Activated naive CD4-positive, alpha-beta T cell treated with anti-CD3 and anti-CD28 coated beads, Interleukin-2, amount 50 U/mL, for 16 hours (primary cell): ENCODE measurements at places on chromosomes 6 and 20.

- no peak for DNase-seq
Observed at GRCh38 chr6:113489952-113490746, 367.0 kb upstream of the MARCKS start.

DNA sequence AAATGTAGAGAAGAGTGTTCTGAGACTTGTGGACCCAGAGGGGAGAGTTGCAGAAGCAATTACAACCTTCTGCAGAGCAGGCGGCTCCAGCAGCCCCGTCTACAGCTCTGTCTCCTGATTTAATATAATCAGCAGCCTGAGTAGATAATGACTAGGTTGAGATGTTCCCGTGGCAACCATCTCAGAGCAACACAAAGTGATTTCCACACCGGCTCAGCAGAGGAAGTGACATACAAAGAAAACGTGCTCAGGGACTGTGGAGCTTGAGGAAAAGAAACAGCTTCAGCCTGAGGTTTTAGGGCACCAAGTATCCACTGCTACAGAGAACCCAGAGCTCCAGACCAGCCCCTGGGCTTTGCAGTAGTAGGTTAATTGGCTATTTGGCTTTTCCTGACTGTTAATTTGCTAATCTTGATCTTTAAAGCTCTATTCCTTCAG is 136.4 kb downstream of the MTFR2 start:
- DNase-seq, result no peak

DNA sequence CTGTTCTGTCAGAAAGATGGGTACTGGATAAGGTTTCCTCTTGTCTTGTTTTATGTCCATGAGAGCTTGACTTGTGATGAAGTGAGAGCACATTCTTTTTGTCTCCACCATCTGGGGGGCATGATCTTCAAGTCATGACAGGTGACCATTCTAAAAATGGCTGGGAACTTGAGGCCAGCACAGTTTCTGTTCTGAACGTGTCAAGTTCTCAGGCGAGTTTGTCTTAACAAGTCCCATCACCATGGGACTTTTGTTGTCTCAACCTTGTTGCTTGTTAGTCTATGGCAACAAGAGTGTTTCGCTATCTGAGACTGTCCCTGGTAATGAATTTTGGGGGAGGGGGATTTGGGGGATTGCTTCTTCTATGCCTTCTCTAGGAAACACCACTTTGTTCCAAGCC is 25.6 kb upstream of the ENPP4 start:
- DNase-seq, result no peak

DNA sequence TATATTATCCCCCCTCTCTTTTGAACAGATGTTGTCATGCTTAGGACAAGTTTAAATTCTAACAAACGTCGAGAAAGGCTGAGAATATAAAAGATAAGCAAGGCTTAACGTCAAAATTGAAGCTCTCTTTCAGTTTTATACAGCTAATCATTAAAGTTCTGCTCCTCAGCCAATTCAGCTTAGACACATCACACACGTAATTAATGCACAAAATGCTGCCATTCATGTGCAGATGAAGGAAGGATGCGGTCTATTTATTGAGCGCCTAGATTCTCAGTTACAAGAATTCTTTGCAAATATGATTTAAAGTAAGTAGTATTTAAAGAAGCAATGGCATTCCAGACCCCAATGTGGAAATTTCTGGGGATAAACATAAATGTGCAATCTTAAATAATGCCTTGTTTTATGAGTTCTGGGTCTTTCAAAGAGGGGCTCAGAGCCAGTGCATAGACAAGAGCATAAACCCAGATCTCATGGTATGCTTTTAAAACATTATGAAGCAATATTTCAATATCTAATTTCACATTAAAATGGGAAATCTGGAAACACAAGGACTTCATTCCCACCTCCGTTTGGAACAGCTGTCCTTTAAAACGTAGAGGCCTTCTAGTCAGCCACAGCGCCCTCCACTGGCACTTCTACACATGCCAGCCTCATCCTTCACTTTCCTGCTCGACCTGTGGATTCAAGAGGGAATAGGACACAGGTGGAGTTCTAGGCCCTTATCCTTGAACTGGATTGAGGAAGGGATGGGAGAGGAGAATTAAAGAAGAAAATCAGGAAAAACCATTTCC is 85.8 kb downstream of the LYRM4 start:
- DNase-seq, result no peak

GRCh38 chr6:38776515-38776914 is 61.4 kb downstream of the DNAH8 start:
- no peak for DNase-seq

DNA sequence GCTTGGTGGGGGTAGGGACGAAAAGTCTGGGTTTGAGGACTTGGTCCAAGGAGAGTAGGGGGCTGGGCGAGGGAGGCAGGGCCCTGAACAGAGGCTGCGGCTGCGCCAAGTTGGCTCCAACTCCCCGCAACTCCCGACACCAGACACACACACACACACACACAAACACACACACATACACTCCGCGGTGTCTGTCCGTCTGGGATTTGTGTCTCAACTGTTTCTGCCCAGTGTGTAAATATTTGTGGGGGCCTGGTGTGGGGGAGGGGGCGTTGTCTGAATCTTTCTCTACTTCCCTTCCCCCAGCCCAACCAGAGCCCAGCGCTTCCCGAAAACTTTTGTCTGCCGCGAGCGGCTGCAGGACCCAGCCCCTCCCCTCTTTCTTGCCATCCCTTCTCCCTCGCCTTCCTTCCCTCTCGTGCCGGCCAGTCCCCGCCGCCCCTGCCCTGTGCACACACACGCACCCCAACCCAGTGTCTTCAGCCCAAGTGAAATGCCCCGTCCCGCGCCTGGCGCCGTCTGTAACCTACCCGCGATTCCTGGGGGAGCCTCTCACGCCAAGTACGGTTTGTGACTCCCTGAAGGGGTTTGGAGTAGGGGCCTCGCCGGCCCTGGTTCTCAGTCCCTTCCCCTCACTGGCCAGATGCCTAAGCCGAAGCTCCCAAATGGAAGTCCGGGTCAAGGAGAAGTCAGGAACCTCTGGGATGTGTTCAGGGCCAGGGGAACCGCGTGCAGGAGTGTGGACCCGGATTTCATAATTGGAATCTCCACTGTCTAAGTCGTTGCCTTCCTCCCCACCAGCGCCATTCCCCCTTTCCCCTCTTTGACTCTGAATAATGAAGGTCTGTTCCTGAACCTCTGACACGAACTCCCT is 904 bp downstream of the MDFI start:
- no peak for DNase-seq

DNA sequence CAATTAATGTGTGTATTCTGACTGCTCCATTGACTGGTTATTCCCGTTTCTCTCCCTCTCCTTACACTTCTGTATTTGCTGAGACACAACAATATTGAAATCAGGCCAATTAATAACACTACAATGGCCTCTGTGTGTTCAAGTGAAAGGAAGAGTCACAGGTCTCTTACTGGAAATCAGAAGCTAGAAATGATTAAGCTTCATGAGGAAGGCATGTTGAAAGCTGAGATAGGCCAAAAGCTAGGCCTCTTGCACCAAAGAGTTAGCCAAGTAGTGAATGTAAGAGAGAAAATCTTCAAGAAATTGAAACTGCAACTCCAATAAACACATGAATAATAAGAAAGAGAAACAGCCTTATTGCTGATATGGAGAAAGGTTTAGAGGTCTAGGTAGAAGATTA is 489.5 kb upstream of the CITED2 start:
- no peak for DNase-seq

DNA sequence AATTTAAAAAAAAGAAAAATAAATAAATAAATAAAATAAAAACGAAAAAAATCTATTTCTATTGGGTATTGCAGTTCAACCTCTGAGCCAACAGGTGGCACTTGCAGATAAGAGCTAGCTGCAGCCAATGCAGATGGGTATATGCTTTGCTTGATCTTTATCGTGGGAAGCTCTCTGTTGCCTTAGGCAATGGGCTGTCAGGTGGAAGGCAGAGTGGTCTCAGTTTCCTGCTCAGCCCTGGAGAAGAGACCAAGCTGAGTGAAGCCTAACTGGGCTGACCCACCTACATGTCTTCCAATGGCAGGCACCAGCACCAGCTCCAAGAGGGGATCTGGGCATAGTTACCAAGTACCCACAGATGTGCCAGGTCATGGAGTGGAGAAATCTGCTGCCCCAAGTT is 95.0 kb downstream of the AK9 start:
- DNase-seq, result no peak

DNA sequence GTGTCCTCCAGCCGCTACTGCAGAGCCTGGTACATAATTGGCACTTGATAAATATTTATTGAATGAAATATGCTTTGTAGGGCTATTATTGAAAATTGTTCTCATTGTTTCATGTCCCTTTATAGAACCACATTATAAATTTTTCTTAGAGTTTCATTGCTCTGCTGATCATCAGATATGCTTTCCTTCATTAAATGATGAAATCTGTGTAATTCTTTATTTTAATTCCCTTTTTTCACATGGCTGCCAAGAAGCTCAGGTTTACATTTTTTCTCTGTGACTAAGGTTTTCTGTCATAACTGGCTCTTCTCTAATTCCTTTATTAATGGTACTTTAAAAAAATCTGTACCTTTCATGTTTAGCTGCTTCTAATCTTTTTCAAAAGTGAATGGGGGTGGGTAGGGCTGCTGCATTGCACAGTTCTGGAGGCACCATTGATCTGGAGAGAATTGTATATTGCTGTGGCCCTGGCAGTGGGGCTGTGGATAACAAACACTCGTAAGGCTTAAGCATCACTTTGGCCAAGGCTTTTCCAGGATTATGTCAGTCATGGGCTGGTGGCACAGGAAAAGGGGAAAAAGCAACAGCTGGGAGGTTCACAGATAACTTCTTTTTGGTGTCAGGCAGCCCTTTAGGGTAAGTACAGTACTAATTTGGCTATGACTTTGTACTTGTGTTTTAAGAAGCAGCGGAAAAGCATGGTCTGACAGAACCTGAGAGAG is 43.8 kb downstream of the ARFGEF2 start:
- no peak for DNase-seq

DNA sequence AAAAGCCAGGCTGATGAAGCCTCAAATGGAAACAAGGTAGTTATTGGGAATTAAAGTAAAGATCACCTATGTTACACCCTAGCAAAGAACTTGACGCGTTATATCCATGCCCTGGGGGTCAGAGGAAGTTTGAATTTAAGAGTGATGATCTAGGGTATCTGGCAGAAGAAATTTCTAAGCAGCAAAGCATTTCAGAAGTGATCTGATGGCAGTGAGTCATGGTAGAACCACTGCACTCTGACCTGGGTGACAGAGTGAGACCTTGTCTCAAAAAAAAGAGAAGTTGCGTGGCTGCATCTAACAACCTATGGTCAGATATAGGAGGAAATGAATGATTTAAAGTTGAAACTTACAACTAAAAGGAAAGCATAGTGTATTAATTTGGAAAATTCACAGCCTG is 45.2 kb downstream of the SCP2D1 start:
- no peak for DNase-seq

GRCh38 chr6:43180985-43181384 is 1.0 kb upstream of the CUL9 start:
- no peak for DNase-seq
